Caki2 (cell line): ENCODE measurements at places on chromosomes 11 and 22.

GRCh38 chr11:70860888-70861287 is 391.5 kb downstream of the SHANK2 start:
- no peak for DNase-seq

- DNase-seq = no peak
Measured at GRCh38 chr11:103272876-103273275, 163.7 kb downstream of the DYNC2H1 start.

DNA sequence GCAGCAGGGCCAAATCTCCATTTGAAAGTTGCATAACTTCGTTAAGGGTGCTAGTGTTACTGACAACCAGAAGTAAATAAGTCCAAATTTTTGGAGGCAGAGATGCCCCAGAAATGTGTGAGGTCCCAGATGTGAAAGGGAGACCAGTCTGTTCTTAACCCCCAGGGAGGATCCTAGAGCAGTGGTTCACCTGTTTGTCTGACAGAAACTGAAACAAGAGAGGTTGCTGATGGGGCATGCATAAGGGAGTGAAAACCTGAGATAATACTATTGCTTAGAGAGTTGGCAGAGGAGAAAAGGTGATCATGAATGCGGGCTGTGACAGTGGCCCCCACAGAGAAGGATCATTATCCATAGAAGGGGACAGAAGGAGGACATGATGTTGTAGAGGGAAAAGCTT is 3.8 kb downstream of the CBLIF start:
- no peak for DNase-seq

DNA sequence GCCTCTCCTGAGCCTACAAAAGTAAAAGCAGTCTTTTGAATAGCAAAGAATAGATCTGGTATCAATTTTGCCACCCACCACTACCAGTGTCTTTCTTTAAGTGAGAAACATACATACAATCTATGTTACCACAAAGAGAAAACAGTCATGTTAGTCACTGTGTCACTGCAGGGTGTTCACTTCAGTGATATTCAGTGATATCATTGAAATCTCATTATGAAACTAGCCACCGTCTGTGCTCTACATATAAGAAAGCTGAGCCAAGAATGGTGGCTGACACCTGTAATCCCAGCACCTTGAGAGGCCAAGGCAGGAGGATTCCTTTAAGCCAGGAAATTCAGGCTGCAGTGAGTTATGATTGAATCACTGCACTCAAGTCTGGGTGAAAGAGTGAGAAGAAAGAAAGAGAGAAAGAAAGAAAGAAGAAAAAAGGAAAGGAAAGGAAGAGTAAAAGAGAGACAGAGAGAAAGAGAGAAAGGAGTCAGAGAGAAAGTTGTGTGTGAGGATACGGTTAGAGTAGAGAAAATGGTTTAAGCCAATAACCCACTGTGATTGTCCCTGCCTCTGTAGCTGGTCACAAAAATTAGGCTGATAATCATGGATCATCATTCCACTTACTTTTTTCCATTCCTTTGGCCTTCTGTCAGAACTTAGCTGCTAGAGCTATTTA is 847.1 kb downstream of the FAM181B start:
- no peak for DNase-seq

GRCh38 chr11:10329935-10330334 is 25.1 kb downstream of the ADM start:
- DNase-seq = no peak

GRCh38 chr11:57903441-57904123 is 120.1 kb upstream of the OR9Q1 start:
- DNase-seq = peak; percentile 67

DNA sequence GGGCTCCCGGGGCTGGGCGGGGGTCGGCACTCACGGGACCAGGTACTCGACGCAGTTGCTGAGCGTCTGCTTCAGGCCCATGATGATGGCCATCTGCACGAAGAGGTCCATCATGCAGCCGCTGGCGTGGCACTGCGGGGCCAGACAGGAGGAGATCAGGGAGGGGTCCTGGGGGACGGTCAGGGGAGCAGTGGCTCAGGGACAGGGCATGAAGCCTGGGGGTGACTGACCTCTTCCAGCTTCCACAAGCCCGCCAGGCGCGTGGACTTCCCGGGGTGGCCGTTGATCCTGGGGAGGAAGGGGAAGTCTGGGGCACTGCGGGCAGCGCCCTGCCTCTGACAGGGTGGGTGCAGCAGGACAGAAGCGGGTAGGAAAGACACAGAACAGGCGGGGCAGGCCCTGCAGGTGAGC is 6.1 kb upstream of the SIGIRR start:
- no peak for DNase-seq

DNA sequence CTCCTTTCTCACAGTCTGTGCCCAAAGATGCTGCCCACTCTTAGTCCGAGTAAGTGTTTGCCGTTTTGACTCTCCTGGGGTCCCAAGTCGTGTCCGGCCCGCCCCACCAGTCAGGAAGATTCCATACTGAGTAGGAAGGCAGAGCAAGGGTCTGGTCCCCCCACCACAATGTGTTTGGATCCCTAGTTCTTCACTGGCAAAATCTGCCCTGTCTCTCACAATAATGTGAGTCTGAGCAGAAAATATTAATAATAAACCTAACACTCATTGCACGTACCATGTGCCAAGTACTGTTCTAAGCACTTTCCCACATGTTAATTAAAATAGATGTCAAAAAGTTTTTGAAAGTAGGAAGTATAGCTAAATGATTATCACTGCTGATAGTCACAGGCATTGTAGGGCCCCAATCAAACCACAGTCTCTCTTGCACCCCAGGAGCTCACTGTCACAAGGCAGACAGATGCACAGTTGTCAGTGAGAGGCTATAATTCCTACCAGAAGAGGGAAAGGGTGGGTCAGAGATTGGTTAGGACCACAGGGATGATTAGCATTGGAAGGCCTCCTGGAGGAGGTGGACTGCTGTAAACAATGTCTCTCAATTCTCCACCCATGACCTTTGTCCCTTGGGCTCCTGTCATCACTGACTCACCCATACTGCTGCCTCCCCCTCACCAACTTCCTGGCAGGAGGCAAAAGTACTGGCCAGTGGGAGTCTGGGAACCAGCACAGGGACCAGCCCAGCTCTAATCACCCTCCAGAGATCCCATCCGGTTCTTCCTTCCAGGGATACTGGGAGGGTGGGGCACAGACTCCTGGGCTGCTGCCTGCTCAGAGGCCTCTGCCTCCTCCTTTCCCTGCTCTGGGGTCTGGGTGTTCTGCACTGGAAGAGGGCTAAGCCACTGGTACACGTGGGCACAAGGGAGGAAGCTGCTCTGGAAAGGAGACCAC is 1.0 kb upstream of the POLD4 start:
- DNase-seq = peak; percentile 92

- DNase-seq = no peak
Measured at GRCh38 chr11:45768486-45768885, 36.5 kb upstream of the SLC35C1 start.

- no peak for DNase-seq
Measured at GRCh38 chr22:39859903-39860588, 33.5 kb downstream of the ENTHD1 start.

- no peak for DNase-seq
Measured at GRCh38 chr11:117881217-117881616, 4.8 kb upstream of the FXYD6 start.

DNA sequence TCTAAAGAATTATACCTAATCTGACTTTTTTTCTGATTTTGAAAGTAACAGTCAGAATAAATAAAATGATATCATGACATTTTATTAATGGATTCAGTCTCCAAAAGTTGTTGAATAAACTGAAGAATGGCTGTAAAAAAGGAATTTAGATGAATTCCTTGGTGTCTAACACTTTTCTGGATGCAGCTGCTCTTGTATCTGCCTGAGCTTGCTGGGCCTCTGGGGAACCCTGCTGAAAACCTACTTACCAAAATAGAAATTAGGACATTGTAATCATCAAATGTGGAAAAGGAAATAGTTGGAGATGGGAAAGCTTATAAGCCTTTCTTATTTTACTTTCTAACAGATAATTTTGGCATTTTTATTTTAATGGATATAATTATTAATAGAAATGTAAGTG is 315.7 kb upstream of the ANO5 start:
- no peak for DNase-seq

DNA sequence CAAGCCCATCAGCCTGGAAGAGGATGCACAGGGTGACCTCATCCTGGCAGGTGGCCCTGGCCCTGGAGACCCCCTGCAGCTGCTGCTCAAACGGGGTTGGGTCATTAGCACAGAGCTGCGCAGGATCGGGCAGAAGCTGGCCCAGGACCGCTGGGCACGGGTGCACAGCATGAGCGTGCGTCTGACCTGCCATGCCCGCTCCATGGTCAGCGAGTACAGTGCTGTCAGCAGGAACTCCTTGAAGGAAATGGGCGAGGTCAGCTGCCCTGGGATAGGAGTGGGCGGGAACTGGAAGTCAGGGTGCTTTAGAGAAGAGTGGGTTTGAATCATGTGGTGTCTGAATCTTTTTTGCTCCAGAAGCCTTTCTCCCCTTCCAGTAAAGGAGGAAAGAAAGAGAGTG is 61.1 kb downstream of the INSC start:
- DNase-seq = no peak

DNA sequence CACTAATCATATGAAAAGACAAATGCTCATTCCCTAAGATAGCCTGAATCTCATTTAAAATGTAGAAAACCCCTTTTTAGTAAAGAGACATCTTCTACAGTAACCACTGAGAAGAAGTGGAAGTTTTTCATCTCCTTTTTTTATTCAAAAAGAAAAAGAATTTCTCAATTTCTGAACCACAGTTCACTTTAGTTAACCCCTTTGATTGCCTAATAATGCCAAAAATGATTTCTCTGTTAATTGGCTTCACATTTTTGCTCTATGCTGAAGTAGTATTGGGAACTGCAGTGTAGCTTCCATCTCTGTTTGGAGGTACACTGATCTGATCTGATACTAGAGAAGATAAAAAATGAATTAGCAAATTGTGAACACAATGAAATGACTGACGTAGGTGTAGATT is 58.3 kb downstream of the CD44 start:
- no peak for DNase-seq

GRCh38 chr22:43845981-43846380 is 16.3 kb downstream of the SULT4A1 start:
- no peak for DNase-seq
